ENCODE measurements at places on chromosomes 12 and 14.

DNA sequence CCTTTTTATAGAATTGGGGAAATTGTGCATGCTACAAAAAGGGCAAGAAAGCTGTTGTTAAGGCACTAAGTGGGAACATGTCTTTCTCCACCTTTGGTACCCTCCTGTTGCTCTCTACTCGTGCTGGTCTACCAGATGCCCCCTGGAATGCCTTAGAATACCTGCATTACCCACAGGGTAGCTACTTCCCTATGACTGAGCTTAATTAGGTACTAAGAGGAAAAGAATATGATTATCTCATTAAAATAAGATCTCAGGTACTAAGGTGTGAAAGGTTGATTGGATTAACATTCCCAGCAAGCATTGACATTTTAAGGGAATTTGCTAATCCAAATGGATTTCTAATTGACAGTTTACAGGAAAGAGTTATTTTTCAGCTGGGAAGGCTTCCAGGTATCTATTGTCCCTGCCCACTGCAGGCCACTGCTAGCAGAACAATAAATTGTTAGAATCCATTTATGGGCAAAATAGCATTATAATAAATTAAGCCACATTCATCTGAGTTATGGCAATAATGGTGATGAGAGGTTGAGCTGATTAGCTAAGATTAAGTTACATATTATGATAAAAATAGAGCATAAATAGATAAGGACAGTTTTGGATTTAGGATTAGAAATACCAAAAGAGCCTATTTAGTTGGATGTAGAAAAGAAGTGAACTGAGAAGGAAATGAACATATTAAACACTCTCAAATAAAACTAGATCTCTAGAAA, 67.8 kb upstream of the GRIP1 start:
- DNase-seq: no peak

DNA sequence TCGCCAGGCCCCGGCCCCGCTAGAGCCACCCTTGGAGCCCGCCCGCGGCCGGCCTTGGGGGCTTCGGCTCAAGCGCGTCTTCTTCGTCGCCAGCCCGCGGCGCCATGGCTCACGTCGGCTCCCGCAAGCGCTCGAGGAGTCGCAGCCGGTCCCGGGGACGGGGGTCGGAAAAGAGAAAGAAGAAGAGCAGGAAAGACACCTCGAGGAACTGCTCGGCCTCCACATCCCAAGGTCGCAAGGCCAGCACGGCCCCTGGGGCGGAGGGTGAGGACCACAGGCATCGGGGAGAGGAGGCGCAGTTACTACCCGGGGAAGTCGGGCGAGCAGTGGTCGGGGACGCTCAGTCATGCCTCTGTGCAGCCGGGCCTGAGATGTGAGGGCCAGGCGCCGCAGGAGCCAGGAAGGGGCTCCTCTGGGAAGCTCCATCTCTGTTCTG, 573 bp downstream of the ARL6IP4 start:
- DNase-seq: peak; percentile 24

DNA sequence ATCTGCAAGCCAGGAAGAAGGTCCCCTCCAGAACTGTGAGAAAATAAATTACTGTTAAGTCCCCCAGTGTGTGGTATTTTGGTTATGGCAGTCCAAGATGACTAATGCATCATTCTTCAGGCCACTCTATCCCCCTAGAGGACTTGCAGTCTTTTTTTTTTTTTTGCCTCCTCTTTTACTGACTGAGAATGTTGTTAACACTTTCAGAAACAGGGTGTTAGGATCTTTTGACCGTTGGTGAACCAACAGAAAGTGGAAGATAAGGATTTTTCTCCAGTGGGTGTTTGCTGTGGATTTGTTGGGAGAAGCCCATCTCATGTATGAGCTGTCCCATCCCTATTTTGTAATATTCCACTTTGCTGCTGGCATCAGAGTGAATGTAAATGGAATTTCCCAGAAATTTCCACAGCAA, 37.8 kb downstream of the MARK3 start:
- DNase-seq: no peak

DNA sequence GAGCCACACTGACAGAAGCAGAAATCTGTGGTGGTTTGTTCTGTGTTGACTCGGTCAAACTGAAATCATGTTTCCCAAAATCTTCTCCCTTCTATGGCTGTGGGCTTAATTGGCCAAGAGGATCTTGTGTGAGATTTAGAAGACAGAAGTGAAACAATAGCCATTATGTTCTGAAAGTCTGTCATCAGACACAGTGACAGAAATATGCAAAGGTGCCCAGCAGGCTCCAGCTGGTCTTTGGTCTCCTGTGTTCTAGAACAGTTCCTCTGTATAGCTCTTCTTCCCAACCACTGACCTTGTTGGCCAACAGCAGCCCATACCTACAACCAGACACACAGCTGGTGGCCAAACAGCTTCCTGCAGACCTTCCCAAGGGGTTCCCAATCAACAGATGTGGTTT, 25.0 kb upstream of the COCH start:
- no peak for DNase-seq

GRCh38 chr14:95033031-95033430, 124.3 kb downstream of the DICER1 start:
- no peak for DNase-seq

GRCh38 chr14:36901861-36902260, 240.2 kb downstream of the PAX9 start:
- DNase-seq: no peak

DNA sequence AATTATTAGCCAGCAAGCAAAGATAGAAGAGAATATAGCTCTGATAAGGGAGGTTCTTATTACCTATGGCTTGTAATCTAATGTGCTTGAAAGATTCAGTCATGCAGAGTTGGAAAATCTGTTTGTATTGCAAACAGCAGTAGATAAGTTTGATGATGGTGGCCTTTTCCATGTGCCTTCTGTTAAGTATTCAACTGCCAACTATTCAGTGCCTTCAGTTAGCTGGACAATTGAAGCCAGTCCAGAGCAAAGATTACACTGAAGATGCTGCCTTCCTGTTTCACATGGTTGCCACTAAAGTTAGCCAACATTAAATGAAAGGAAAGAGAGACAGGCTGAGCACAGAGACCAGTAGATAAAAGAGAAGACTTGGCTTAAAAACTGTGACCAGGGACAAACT, 92.7 kb upstream of the SLC38A2 start:
- no peak for DNase-seq

Data from CD8-positive, alpha-beta T cell (primary cell).